ENCODE measurements at places on chromosomes 11 and 22.

- no peak for DNase-seq
These were observed 5.3 kb downstream of the GLB1L2 start for GRCh38 chr11:134337051-134337450.

GRCh38 chr11:37497326-37497725, 899.3 kb upstream of the RAG2 start:
- DNase-seq = no peak

GRCh38 chr11:112498701-112499100, 238.0 kb upstream of the PLET1 start:
- DNase-seq = peak; percentile 57

DNA sequence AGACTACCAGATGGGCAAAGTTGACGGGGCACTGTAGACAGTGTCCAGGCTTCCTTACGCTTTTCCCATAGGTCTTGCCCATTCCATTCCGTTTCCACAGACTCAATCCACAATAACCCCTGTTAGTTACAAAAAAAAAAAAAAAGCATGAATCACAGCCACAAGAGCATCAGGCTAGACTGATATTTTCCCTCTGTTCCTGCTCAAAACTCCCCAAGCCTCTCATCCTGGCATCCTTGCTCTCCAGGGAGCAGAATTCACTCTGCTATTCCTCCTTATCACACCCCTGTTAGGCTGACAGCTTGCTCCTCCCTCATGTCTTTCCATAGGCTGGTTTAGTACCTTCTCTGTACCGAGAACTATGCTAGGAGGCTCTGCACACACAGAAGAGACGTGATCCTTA, 42.2 kb downstream of the TMEM123 start:
- peak; percentile 29 for DNase-seq

DNA sequence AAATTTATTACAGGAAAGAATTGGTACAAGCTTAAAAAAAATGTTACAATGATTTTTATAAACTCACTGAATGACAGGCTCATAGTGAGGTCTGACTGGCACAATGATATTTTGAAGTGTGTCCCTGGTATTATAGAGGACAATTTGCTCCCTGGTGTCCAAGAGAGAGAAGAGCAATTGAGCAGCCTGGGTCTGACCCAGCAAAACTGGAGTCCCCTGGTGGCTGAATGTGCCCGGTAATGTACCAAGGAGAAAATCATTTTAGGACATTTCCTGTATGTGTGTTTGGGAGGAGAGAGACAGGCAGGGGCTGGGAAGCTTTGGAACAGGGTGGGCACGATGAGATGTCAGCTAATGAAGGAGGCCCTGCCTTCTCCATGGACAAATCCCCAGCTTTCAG, 125.3 kb downstream of the APOL5 start:
- DNase-seq = peak; percentile 80

DNA sequence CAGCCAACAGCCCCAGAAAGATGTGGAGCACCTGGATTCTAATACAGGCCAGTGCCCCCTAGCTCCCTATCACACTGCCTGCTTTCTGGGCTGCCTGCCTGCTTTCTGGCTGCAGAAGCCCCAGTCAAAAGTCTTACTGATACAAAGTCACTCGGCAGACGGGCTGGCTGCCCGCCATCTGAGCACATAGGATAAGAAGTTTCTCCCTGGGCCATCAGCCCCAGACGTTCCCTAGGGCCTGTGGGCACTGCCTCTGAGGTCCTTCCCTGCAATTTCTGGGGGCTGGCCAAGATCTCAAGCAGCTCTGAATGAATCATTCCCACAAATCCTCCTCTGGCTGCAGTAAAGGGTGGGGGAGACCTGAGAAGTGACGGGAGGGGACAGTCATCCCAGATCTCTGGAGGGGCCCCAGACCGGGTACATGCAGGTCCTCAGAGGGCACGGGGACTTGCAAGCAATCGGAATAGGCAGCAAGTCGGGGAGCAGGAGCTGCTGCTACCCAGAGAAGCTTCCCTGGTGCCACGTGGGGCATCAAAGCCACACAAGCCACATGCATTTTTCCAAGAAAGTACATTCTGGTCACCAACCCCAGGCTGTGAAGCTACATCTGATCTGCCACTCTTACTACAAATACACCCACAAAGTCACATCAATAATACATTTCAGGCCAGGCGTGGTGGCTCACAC, 4.7 kb downstream of the TPST2 start:
- DNase-seq = peak; percentile 90

DNA sequence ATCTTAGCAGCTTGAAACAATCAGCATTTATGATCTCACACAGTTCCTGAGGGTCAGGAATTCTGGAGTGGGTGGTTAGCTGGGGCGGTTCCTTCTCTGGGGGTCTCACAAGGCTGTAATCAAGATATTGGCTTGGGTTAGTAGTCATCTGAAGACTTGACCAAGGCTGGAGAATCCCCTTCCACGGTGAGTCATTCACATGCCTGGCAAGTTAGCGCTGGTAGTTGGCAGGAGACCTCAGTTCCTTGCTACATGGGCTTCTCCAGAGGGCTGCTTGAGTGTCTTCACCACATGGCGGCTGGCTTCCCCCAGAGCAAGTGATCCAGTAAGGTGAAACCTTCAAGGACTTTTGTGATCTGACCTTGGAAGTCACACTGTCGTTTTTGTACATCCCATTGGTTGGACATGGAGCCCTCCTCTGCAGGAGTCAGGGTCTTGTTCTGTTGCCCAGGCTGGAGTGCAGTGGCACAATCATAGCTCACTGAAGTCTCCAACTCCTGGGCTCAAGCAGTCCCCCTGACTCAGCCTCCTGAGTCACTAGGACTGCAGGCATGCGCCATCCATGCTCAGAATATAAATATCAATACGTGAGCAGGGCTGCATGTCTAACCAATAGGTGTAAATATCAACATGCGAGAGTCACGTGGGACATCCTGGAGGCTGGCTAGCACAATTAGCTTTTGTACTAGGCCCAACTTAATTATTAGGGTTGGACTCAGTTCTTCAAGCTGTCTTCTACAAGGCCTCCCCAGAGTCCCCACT, 7.2 kb upstream of the NIPSNAP1 start:
- peak; percentile 91 for DNase-seq
